Bladder microvascular endothelial cell (primary cell): ENCODE measurements at places on chromosomes 16 and 17. TPM values are rescaled to one million over a fixed set of nuclear protein-coding genes. Genes with fewer than 3 reads are reported as not detected.

EVPLL gene
- total RNA-seq, result not detected in 2 replicates

PRSS36 gene
- 0.31 TPM in 1 of 2 replicates, not detected in the other for total RNA-seq

PLCG2 gene
- total RNA-seq, result 12.3 and 56.6 TPM in 2 replicates

KRTAP4-5 gene
- total RNA-seq, result not detected in 2 replicates

IGFBP4 gene
- total RNA-seq, result 187 and 316 TPM in 2 replicates

TEDC2 gene
- 5.9 and 7.1 TPM in 2 replicates for total RNA-seq

GP1BA gene
- 0.13 TPM in 1 of 2 replicates, not detected in the other for total RNA-seq

TMIGD1 gene
- not detected in 2 replicates for total RNA-seq

CRHR1 gene
- total RNA-seq, result not detected in 2 replicates

TBC1D3L gene
- total RNA-seq, result 0.81 and 5.2 TPM in 2 replicates

HOXB3 gene
- 5.3 and 6.8 TPM in 2 replicates for total RNA-seq

HOXB7 gene
- total RNA-seq, result 6.9 and 14.6 TPM in 2 replicates

CPHXL2 gene
- total RNA-seq, result not detected in 2 replicates

ADAD2 gene
- total RNA-seq, result under 0.01 and 0.44 TPM in 2 replicates

SMIM5 gene
- total RNA-seq, result not detected in 2 replicates

SCGB1C2 gene
- not detected in 2 replicates for total RNA-seq

ADAMTS18 gene
- total RNA-seq, result 17.2 and 82.4 TPM in 2 replicates

KRT34 gene
- 0.44 and 0.49 TPM in 2 replicates for total RNA-seq

GRIN2A gene
- not detected in 2 replicates for total RNA-seq

GAS2L2 gene
- total RNA-seq, result not detected in 2 replicates

DHX8 gene
- total RNA-seq, result 39.2 and 53.7 TPM in 2 replicates

CACNG4 gene
- total RNA-seq, result not detected in 2 replicates
